Stimulated activated CD4-positive, alpha-beta T cell treated with anti-CD3 and anti-CD28 coated beads, TNF-alpha, amount 100 ng/mL, for 1 hour (primary cell): ENCODE measurements at places on chromosomes 7 and 10.

- DNase-seq: no peak
Measured at GRCh38 chr7:117582219-117582704, 102.4 kb downstream of the CFTR start.

- DNase-seq: no peak
Measured at GRCh38 chr10:79385392-79385795, 38.1 kb downstream of the PPIF start.

DNA sequence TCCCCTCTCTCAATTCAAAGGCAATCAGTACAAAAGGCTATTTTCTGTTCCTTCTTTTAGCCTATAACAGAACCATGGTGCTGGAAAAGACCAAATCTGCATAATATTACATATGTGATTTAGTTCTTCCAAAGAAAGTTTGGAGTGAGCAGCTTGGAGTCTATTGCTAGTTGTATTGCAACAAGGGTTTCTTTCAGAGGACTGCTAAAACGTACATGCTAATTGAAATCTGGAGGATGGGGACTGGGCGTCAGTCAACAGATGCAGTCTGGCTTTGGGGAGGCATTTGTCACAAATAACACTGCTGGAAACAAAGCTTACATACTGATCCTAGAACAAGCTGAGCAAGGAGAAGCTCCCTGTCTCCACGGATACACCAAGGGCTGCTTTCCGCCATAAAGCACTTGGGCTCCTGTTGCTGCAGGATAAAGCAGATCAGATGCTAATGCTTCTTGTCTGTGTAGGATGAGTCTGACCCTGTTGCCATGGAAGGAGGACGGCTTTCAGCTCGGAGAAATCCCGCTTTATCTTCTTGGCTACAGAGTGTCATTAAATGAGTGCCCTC lies 883.5 kb downstream of the SORCS1 start:
- DNase-seq: no peak

- no peak for DNase-seq
Measured at GRCh38 chr7:85479918-85480643, 293.2 kb upstream of the SEMA3D start.

GRCh38 chr7:41869997-41870396 lies 167.1 kb upstream of the INHBA start:
- no peak for DNase-seq

GRCh38 chr10:91317541-91317940 lies 92.6 kb upstream of the HECTD2 start:
- DNase-seq: no peak

DNA sequence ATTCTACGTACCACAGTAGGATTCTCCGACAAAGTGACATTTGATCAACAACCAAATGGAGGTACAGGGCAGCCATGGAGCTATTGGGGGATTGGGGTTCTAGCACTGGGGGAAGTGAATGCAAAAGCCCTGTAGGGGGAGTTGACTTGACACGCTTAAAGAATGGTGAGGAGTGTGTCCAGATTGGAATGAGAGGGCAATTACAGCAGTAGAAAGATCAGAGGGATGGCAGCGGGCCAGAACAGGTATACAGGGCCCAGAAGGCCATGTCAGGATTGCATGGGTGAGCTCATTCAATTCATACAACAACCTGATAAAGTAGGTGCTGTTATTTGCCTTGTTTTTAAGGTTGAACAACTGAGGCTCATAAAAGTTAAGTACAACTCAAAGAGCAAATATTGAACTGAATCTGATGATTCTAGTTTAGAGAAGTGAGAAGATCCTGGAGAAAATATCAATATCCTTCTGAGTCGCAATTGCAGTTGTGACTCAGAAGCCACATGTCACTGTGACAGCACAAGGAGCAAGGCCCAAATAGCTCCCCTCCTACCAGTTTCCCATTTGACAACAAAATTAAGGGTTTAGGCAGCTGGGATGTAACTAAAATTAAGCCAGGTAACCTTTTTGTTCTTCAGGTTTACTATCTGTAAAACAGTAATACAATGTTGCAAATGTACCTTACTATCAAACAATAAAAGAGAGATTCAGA lies 28.0 kb upstream of the CTTNBP2 start:
- DNase-seq: no peak

- no peak for DNase-seq
Measured at GRCh38 chr10:73083221-73083620, 13.4 kb downstream of the P4HA1 start.

DNA sequence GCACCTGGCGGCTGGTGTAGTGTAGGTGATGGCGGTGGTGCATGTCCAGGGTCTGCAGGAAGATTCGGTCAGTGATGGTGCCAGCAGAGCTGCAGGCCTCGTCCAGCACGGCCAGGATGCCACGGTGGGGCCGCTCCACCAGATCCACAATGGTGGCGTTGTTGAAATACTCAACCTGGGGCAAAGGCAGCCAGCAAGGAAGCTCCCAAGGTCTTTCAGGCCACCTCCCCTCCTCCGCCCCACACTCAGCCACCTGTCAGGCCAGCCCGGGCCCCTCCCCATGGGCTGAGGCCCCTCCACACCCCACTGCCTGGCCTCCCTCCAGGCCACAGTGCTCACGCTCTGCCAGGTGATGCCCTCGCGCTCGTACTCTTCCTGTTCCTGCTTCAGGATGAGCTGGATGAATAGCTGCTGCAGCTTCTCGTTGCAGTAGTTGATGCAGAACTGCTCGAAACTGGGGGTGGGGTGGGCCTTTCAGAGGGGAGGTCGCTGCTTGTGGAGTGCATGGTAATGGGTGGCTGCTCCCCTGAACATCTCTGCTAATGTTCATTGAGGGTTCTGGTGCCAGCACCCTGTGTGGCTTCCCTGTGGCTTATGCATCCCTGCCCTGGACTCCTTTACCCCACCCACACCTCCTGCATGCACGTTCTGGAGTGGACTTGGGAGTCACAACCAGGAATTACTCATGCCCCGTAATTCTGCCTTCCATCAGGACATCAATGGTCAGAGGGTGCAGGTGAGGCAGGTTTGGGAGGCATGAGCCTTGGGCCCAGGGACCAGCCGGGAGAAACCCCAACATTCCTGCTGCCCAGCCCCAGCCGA lies 8.9 kb downstream of the MYO1G start:
- DNase-seq: no peak

DNA sequence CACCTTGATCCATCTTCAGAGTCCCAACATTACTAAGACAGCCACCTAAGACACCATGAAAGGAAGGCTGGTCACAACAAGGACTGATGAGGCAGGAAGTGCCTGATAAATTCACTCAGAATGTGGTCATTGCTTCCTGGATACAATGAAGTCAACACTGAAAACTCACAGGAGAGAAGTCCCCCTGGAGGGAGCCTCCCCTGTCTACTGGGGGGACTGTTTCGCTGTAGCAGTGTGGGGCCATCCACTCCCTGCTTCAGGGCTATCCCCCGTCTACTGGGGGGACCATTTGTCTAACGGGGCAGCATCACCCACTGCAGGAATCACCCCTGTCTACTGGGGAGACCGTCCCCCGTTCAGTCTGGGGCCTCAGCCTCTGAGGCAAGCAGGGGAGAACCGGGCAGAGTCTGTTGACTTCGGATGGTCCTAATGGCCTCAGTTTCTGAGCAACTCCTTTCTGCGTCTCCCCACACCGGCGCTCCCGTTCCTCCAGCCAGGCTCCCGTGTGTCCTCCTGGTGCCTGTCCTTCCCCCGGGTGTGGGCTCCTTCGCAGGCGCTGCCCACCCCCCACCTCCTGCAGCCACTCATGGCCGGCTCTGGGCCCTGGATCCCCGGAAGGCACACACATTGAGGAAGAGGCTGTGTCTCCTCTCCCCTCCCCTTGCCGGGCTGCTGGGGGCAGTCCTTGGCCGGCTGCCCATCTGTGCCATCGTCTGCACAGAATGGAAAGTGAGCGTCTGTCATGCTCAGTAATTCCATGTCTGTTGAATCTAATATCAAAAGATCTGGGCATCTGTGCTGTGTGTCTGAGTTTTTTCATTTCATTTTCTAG lies 59.9 kb upstream of the DNAJB6 start:
- DNase-seq: no peak

DNA sequence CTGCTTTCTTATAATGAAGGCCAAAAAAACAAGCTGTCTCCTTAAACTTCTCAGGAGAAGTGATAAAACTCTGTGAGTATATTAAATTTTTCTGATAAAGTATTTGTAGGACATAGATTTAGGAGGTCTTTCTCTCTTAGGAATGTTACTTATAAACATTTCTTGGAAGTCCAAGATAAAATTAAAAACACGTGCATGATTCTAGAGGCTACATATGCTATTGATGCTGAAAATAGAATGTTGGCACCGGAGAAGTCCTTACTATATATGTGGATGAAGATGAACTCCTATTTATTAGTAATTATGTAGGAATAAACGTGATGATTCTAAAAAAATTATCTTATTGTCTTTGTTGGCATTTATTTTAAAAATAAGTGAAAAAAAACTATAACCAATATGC lies 241.3 kb upstream of the LRRTM3 start:
- DNase-seq: no peak

DNA sequence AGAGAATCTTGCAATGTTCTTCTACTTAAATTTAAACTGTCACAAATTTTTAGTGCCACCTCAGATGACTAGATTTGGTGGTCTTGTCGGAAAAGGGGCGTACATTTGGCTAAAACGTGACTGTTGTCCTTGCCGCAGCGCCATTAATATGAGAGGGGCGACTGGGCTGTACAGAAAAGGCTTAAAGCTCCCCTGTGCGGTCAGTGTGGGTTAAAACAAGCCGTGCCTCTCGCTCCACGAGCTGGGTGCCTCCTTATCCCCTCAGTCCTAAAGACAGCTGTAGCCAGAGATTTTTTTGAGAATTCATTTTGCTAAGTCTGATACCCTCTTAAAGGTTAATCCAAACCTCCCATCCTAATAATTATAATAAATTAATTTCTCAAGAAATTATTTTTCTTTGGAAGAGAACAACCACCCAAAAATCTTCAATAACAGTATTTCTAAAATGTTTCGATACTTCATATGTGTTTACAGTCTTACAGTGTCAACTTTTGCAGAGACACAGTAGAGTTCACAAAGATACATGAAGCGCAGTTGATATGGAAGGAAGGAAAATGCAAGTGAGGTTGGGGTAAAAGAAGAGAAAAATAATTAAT lies 68.6 kb downstream of the C7orf25 start:
- DNase-seq: no peak

DNA sequence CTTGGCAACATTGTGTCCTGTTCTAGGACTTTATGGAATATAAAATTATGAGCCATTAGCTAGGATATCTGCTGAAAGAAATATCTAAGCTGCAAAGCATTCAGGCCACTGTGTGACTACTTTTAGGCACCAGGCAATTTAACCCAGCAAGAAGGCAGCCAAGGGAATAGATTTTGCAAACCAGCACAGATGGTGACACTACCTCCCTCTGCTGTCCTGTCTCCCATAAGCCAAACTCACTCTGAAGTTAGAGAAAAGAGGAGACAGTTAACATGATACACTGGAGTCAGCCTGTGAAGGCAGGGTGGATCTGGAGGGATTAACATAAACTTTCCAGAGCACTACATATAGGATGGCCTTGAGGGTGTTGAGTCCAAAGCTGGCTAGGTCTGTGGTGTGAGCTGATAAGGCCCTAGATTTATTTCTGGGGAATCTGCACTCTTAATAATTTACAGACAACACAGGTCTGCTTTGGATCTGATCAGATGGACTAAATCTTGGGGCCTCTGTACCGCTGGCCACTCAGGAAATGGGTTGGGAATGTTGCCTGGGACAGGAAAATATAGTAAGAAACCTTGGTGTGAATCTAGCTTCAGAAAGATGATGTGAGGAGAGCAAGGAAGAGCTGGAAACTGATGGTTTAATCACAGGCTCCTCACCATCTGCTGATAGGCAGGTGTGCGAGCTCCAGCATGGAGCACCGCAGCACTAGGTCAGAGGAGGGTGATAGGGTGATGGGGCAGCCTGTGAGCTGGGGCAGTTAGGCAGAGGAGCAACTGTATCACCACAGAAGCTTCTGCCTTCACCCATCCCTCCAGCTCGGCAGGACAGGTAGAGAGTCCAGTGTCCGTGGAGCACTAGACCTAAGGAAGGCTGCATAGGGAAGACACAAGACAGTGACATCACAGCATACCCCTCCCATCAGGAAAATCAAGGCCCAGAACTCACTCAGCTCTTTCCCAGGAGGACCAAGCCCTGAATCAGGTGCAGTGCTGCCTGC lies 229.9 kb upstream of the PRSS1 start:
- no peak for DNase-seq

GRCh38 chr7:69684369-69685292 lies 86.4 kb downstream of the AUTS2 start:
- DNase-seq: no peak

DNA sequence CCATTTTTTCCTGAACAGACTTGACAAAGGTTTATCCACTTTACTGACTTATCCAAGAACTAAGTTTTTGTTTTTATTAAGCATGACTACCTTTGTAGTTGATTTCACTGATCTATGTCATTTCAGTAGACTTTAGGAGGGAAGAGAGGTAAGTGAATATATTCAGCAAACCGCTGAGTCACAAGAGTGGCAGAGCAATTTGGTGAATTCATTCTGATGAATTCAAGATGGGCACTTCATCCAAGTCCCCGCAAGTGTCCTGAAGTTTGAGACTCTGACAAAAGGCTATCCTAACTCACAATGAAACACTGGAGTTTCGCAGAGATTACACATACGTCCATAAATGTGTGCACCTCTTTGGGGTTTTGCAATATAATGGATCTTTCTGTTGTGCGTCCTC lies 102.3 kb upstream of the RHEB start:
- DNase-seq: no peak

DNA sequence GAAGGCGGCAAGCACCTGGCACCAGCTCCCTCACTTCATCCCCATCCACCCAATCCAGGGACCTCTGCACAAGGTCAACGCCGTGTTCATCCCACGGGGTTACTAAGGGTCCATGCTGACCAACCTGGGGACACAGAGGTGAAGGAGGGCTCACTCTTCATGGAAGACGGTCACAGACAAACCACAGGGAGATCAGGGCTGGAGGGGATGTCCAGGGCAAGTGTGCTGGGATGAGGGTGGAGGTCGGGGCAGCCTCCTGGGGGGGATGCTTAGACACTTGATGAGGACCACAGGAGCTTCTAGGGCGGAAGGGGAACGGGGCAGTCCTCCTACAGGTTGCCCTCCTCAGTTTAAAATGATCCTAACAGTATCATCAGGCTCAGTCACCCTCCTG lies 46.7 kb downstream of the FAM53B start:
- DNase-seq: no peak

DNA sequence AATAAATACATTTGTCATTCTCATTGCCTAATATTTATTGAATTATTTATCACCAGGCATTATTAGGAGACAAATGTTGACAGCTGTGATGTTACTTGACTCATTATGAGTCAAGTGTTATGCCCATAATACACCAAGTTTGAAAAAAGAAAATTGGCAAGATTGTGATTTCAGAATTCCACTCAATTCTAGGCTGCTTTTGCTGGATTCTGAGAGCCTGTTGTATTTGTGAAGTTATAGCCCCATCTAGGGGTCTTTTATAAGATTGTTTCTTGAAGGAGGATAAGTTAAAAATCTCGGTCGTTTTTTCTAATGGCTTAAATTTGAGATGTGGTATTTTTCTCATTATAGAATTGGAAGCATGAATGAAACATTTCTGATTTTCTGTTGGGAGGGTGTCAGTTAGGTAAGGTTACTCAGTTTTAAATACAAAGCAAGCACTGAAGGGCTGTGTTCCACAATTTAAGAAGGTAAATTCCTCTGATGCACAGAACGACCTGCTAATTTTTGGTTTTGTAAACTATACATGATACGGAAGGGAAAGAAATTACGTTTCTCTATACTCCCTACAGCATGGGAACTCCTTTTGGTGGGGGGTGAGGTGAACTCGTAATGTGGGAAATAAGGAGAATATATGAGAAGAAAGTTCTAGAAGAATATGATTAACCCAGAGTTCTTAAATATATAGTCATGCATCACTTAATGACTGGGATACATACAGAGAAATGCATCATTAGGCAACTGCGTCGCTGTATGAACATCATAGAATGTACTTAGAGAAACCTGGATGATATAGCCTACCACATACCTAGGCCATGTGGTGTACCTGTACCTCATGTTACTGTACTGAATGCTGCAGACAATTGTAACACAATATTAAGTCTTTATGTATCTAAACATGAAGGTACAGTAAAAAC lies 2.6 kb downstream of the STK31 start:
- no peak for DNase-seq
